ENCODE measurements at places on chromosomes 2 and 18.
A peak's percentile ranks its signal among the peaks of the same experiment; 100 is the strongest.

DNA sequence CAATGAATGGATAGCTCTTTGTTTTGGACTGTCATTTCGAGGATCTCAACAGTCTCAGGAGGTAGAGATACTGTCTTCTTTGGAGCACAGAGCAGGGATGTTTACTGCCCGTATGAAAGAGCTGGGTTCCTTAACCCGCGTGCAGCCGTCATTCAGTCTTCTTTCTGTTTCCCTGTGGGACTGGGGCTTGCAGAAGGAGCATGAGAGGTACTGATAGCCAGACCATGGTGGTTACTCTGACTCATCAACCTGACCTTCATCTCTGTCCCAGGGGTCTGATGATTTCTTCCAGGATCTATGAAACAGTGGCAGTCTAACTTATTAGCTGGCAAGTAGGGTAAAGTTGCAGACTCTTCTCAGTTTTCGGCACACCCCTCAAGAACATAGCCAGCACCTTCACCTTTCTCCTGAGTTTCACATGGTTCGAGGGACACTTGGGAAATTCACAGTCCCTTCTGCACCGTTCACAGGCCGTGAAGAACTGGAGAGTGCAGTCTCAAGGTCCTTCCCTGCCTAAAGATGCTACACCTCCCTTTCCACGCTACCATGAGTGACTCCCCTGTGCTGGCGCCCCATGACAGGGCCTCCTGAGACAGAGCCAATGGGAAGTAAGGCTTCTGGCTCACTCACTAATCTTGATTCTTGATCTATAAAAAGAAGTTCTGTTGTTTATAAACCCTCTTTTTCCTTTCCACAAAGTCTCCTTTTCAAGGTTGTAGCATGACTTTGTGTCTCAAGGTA lies 226.2 kb downstream of the MC4R start:
- DNase-seq, result peak; percentile 58

GRCh38 chr2:47917276-47917961 lies 11.1 kb upstream of the FBXO11 start:
- no peak for DNase-seq

DNA sequence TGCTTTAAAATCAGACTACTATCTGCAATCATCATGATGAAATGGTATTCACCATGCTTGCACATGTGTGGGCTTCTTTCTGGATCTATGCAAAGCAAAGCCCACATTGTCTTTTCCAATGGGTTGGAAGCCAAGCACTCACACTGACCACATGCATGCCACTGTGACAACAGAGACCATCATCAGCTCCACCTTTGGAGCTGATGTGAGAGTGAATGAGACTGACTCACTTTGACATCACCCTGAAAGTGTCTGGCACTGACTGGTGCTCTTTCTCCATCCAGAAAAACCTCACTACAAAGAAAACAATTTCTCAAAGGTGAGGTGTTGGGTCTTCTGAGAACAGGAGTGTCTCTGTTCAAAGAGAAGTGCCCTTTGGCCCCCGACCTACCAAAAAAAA lies 4.7 kb downstream of the MYO5B start:
- no peak for DNase-seq

- DNase-seq, result peak; percentile 18
Measured at GRCh38 chr2:74333175-74333574, 10.0 kb downstream of the SLC4A5 start.

GRCh38 chr2:126638746-126639145 lies 17.2 kb upstream of the GYPC start:
- no peak for DNase-seq

- no peak for DNase-seq
Measured at GRCh38 chr2:102368461-102369109, 13.0 kb downstream of the IL18R1 start.

- DNase-seq, result no peak
Measured at GRCh38 chr18:23194997-23195957, 60.0 kb downstream of the CABLES1 start.

DNA sequence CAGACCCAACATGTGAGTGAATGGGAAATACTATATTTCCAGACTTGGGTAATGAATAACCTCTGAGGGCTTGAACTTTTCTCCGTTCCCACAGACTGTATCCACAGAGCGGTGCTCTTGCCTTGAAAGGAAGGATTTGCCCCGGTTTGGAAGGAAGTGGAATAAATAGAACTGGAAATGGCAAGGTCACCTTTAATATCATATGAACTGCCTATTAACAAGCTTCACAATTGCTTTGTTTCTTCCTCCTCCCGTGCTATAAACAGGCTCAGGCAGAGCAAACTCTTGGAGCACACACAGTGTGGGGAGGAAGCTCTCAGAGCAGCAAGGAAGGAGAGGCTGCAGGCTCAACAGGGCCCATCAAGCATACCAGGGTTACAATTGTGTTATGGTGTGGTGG lies 28.5 kb upstream of the DARS1 start:
- DNase-seq, result no peak

DNA sequence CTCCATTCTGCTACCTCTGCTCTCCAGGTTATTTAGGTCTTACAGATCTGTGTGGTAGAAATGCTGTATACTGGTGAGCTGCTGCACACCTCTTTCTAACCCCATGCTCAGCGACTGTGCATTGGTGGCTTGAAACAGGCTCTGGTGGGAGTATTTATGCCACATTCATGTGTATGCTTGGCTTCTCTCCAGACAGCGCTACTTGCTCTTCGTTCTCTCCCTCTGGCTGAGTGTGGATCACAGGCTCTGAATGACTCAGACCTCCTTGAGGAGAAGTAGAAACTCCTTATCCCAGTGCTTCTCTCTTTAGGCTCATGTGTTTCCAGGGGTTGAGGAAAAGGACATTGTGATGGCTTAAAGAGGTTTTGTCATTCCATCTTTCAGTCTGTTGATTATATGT lies 54.9 kb downstream of the FHOD3 start:
- peak; percentile 93 for DNase-seq

GRCh38 chr2:207370646-207371045 lies 159.1 kb upstream of the CREB1 start:
- DNase-seq, result no peak

DNA sequence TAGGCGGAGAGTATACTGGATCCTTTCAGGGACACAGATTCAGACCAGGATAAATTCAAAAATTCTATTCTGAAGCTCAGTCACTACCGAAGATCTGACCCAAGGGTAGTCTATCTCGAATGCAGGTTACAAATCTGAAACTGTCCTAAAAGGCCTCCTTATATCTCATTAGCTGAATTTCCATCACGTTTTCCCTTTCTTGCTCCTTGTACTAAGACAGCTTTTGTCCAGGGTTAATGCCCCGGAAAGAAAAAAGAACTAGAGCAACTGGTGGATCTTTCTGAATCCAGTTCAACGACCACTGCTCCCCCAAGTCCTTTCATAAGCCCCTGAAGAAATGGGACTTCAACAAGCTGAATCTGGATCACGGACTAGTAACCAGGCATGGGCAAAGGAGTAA lies 97.5 kb upstream of the CCDC85A start:
- no peak for DNase-seq

GRCh38 chr18:60982329-60982695 lies 350.9 kb upstream of the CDH20 start:
- DNase-seq, result no peak

DNA sequence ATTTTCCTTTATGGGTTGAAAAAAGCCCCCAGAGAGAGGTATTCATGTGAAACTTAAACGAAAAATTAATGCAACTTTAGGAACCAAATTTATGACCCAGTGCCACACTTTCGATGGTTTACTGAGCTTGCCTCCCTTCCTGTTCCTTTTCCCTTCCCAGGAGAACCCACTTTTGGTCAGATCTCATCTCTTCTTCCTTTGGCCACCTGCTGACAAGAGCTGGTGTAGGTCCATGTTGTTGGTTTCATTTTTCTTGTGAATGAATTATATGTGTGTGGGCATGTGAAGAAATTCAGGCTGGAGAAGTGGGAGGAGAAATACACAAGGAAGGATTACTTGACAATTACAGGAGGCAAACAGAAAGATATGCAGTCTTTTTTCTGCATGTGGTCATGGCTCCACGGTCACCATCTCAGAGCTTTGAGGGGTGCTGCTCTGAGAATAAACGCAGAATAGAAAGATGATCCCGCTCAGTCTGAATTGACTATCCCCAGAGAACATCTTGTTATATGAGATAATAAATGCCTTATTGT lies 111.3 kb upstream of the TCF4 start:
- DNase-seq, result no peak

- no peak for DNase-seq
Measured at GRCh38 chr2:201955231-201955630, 78.4 kb upstream of the FZD7 start.

DNA sequence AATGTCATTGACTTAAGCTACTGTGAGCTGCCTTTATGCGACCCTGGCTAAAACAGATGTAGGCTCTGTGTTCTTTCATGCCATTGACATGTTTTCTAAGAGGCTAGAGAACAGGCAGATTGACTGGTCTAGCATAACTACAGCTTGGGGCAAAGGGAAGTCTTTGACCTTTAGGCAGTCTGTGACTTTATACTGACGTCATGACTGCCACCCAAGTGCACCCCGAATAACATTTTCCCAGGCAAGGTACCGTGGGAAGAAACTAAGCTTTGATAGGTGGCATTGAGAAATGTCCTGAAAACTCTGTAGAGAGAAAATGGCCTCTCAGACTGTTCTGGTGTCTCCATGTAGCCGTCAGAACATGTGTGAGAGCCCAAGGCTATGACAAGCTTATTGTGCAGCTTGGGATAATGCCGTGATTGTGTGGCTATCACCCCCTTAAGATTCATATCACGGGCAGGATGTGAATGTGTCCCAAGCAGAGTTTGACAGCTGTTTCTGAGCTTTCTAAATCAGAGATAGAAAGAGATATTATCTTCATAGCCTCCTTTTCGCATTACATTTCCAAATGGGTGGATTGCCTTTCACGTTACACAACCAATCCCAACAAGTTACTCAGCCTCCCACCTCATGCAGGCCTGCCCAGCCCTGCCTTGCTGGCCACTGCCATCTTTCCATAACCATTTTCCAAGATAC lies 672.2 kb upstream of the ACVR2A start:
- no peak for DNase-seq

DNA sequence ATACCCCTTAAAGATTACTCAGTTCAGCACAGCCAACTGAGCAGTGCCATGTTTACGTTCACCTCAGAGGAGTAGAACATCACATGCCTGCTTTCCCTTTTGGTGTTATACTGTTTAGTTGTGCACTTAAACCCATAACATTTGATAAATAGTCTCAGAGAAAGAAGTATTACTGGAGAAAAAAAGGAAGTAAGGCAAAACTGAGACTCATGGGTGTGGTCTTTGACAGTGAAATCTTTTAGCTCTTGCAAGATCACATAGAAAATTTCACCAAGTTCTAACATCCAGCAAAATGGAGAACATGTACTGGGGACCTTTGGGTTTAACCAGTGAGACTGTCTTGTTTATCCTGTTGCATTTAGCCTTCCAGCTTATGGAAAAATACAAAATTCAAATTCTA lies 5.6 kb downstream of the TANK start:
- DNase-seq, result no peak

- peak; percentile 40 for DNase-seq
Measured at GRCh38 chr2:25877431-25878360, 591 bp downstream of the ASXL2 start.

DNA sequence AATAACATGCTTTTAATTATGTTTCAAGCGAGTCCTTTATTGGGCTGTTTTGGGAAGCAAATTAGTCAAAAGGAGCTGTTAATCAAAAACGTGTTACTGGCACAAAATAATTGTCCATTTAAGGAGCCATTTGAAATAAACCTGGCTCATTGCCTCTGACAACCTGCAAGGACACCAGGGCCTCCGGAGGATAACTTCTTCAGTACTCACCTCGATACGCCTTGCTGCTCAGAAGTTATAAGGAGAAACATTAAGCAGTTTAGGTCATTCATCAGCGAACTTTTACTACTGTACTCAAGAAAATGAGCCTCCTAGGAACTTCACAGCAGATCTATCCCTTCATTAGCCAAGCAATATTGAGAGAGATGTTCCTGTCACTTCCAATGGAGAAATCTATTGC lies 1579.2 kb upstream of the ACVR2A start:
- DNase-seq, result no peak

GRCh38 chr2:65437392-65438135 lies 5.2 kb upstream of the SPRED2 start:
- no peak for DNase-seq

DNA sequence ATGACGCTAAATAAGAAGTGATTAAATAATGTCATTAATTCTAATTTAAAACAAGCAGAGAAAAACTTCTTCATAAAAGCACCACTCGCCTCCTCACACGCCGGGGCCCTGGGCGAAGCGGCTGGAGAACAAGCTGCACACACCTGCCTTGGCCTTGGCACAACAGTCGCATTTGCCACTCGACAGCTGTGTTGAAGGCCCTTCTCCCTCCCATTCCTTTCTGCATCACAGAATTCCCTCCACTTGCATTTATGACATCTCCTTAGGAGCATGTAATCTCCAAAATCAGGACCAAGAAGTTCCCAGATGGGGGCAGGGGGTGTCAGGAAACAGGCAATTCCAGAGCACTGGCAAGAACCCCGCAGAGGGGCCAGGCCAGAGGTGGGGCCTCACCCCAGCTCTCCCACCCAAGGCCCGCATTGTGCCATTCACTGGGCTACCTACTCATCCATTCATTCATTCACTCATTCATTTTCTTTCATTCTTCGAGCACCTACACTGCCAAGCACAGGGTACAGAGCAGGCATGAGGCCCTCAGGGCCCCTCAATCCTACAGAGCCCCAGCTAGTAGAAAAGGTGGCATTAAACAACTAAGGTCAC lies 6.4 kb downstream of the HDAC4 start:
- no peak for DNase-seq

- DNase-seq, result no peak
Measured at GRCh38 chr2:25311865-25312575, 29.7 kb downstream of the DNMT3A start.

DNA sequence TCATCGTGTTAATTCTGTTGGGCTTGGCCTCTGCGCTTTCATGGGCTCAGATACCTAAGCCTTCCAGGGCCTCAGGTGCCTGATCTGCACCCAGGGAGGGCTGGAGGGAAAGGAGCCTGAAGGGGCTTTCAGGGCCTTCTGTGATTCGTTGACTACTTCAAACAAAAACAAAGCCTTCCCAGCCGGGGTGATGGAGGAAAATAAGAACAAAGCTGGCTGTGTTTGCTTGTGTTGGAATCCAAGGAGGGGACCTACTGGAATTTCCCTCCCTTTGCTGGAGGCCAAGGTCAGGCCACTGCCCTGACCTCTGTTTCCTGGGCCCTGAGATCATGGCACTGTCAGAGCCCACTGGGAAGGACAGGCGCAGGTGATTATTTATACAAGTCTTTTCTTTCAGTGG lies 135.3 kb downstream of the KLHL29 start:
- DNase-seq, result no peak

- DNase-seq, result no peak
Measured at GRCh38 chr2:67015681-67016080, 381.5 kb upstream of the ETAA1 start.

GRCh38 chr2:108367561-108368175 lies 10.1 kb upstream of the SULT1C4 start:
- DNase-seq, result no peak

GRCh38 chr2:28613186-28613585 lies 117.3 kb downstream of the PLB1 start:
- no peak for DNase-seq

- no peak for DNase-seq
Measured at GRCh38 chr2:64591188-64591587, 62.5 kb downstream of the SERTAD2 start.

- DNase-seq, result peak; percentile 33
Measured at GRCh38 chr2:88709181-88709631, 17.7 kb downstream of the RPIA start.

- DNase-seq, result no peak
Measured at GRCh38 chr2:182422864-182423263, 4.0 kb downstream of the PDE1A start.

- DNase-seq, result no peak
Measured at GRCh38 chr2:40189881-40190280, 262.0 kb downstream of the SLC8A1 start.

GRCh38 chr18:5410582-5410981 lies 115.1 kb upstream of the ZBTB14 start:
- DNase-seq, result no peak
